ENCODE measurements at places on chromosomes 5 and 9.

DNA sequence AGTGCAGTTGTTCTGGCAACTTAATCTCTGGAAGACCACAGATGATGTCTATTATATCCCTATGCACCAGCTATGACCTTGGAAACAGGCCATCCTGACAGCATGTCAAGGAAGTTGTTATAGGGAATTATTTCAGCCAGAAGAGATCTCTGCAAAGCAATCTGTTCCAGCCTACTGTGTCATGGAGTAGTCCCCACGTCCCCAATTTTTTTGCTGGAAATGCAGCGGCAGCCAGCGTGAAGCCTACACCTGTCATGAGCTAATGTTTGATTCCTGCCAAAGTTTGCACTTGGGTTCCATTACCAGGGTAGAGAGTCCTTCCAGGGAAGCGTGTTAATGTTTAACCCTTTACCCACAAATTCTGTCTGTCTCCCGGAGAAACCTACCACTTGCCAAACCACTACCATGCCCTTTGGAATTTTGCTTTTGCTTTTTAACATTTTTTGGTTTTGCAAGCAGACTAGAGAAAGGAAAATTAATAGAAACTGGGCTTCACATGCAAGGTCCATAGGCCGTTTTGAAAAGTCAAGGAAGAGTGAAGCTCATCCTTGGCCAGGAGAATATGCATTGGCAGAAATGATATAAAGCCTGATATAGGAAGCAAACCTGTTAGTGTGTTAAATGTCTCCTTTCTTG, 174.9 kb upstream of the SPRY4 start:
- DNase-seq: no peak

DNA sequence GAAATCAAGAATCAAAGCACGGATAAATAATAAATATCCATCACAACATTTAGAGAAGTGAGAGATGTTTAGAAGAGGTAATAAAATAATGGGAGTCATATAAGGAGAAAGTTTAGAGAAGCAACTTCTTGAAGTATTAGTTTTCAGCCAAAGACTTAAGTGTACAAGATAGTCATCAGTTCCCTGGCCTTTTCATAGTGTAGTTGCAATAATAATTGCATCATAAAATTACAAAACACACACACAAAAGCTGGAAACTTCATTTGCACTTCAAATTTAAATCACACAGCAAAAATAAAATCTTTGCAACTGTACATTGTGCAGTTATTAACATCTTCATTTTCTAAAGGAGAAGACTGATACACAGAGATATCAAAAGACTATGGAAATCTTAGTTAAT, 319.1 kb upstream of the RGMB start:
- DNase-seq: no peak

DNA sequence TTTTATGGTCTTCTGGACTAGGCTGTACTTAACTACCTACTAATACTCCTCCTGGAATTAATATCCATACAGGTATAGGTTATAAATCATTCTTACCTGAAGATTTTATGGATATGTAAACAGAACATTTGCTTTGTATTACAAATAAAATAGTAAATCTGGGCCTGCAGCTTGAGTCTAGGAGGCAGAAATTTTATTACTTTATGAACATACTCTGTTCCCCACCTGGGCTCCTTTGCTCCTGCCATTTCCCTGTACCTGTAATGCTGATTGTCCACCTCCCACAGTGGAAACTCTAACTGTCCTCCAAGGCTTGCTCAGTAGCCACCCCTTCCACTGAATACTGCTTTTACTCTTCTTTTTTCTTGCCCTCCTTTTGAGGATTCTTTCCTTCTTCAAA, 108.0 kb downstream of the PAM start:
- no peak for DNase-seq

DNA sequence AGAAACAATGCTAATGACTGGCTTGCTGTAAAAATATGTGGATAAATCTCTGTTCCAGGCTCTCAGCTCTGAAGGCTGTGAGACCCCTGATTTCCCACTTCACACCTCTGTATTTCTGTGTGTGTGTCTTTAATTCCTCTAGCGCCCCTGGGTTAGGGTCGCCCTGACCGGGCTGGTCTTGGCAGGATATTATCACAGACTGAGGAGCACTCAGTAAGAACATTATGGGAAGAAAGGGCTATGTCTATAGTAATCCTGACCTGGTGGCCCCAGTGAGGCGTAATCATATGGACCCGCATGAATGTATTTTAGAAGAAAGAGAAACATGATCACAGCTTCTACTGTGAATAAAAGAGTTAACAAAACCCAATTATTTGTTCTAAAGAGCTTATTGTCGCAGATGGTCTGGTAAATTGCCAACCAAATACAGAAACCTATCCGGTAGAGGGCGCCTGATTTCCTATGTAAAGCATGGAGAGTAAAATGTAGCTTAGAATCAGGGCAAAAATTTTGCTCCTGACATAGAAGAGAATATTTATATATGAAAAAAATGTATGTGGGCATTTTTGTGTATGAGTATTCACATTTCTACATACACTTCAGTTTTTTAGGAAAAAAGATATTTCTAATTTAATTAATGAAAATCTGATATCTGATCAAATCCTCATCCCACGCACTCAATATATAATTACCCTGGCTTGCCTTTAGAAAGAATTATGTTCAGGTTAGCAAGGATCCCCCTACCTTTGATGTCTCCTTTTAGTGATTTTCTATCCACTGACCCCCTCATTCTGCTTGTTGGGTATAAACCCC, 5.8 kb upstream of the IFNA1 start:
- peak; percentile 75 for DNase-seq
